ENCODE measurements at places on chromosomes 5 and 9.

DNA sequence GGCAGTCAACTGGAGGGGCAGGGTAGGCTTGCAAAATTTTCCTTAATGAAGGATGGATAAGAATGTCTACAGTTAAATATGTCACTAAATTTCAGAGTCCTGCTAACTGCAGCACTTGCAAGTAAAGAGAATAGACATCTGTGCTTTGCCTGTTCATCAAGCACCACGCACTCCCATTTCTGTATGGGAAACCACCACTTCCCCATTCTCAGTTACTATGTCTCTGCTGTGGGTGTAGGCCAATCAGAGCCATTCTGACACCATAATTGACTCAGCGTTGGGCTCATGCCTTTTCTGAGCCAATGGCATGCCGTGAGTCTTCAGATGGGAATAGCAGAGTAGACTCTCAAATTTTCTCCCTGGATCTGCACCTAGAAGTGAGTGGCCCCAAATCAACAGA is 247.5 kb downstream of the GABRB2 start:
- DNase-seq: no peak
- no peaks in the 10 kb centered on the region for H3K4me1 ChIP-seq
- H3K4me3 ChIP-seq: no peak overlapping the region
- H3K27ac ChIP-seq: no peak overlapping the region
- no peaks in the 10 kb centered on the region for H3K36me3 ChIP-seq

DNA sequence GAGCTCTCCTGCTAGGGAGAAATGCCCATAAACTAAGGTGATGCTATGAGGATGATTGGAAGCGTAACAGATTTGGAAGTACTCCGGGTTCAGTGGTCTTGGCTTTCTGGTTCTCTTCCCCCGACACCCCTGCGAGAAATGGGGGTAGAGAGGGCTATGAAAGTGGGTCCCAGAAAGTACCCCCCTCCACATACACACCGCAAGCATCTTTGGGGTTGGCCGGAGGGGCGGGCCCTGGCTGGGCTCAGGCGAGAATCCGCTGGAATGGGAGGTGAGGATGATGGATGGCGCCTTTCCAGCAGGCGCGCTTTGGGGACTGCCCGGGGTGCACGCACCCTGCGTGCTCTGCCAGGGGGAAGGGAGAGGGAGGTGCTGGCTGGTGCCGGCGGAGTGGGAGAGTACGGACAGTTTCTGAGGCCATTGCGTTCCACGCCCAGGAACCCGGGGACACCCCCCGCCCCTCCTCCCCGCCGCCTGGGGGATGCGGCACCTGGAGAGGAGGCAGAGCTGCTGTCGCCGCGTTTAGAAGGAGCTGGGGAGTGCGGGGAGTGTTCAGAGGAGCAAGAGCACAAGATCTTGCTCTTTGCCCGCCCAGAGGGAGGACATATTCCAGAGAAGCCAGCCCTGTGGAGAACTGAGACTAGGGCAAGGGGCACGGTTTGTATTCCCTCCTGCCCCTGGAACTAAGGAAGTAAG is 1.9 kb downstream of the PCSK5 start:
- DNase-seq: no peak
- H3K4me1 ChIP-seq: peaks cover 10% of the 10 kb centered on the region
- H3K4me3 ChIP-seq: peak overlapping the region; percentile 90
- no peaks in the 10 kb centered on the region for H3K36me3 ChIP-seq

GRCh38 chr5:142012186-142012785 is 541 bp downstream of the GNPDA1 start:
- no peaks in the 10 kb centered on the region for H3K27me3 ChIP-seq
- DNase-seq: peak; percentile 74
- no peak overlapping the region for H3K27ac ChIP-seq

GRCh38 chr9:93665637-93666438 is 89.5 kb downstream of the PHF2 start:
- no peak overlapping the region for H3K4me3 ChIP-seq
- H3K4me1 ChIP-seq: no peaks in the 10 kb centered on the region
- no peaks in the 10 kb centered on the region for H3K27me3 ChIP-seq
- no peak overlapping the region for H3K27ac ChIP-seq
- peaks cover 12% of the 10 kb centered on the region for H3K36me3 ChIP-seq

DNA sequence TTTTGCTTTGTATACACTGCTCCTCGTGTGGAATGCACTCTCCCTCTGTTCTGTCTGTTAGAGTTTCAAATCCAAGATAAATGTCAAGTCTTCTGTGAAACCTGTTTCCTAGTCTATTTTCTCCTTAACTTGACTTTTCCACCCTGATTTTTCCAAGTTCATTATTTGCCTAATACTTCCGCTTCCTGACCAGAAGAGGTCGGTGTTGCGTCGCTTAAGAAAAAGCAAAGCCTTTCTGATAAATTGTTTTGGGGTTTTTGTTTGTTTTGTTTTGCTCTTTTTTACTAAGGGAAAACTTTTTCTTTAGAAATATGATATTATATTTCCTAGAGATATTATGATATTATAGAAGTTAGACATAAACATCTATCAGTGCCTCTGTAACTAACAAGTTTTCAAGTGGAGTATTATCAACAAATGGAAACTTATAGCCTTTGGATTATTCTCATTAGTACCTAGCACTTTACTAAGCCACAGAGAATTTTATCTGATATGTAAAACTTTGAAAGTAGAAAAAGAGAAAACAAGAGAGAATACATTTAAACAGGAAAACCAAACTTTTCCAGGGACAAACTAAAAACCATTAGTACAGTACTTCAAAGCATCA is 55.8 kb downstream of the PHAX start:
- H3K27me3 ChIP-seq: no peaks in the 10 kb centered on the region
- H3K36me3 ChIP-seq: no peaks in the 10 kb centered on the region
- DNase-seq: peak; percentile 69
- no peaks in the 10 kb centered on the region for H3K4me1 ChIP-seq
- H3K4me3 ChIP-seq: no peak overlapping the region
- H3K27ac ChIP-seq: no peak overlapping the region
